ENCODE measurements at places on chromosomes 1 and 21.

GRCh38 chr1:26828411-26828991 is 2.0 kb downstream of the ZDHHC18 start:
- no peak for DNase-seq

DNA sequence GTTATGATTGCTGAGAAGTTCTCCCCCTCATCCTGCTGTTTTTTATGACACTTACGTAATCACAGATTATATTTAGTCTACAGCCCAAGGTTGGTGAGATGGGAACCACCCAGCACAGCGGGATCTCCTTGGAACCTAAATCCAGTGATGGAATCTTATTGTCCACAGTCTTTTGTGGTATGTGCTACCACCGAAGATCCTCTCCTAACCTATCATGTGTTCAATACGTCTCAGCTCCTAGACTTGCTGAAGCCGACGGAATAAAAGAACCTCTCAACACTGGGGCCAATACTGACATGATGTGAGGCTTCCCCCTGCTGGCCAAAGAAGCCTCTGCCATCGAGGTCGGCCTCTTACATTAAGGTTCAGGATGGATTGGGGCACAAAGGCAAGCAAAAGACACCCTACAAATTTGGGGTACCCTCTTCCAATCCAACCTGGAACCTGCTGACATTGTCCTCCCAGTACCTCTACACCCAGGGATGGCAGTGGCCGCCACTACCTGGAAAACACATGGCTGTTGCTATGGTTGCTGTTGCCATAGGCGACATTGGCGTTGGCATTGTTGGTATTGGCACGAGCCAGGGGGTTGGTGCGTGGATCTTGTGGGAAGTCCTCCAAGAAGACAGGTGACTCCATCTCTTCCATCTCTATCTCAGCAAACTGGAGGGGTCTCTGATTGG is 19.4 kb upstream of the KIF21B start:
- DNase-seq = peak; percentile 61

DNA sequence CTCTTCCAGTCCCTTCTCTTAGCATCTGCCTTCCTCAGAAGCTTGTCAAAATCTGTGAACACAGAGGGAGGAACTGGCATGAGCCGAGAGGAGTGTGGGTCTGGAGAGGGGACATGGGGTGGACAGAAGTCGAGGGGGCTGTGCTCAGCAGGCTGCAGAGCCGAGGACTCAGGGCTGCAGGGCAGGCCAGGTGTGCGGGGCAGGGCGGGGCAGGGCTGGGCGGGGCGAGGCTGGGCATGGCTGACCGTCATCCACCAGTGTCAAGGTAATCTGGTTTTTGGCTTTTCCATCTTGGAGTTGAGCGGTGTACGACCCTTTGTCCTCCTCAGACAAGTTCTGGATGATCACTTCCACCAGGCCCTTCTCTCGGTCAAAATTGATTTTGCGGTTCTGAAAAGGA is 44.0 kb downstream of the MYOM3 start:
- no peak for DNase-seq

DNA sequence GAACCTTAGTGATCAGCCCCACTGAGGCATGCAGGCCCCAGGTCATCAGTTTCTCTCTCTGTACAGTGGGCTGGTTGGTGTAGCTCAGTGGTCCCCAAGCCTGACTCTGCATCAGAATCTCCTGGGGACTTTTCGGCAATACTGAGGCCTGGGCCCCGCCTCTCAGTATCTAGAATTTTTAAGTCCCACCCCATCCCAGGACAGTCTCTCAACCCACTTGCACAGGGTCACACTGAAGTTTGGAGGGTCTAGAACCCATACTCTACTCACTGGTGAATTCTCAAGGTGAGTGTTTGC is 216.4 kb downstream of the MATN1 start:
- DNase-seq = no peak
